ENCODE measurements at places on chromosomes 16 and 17. TPM values are rescaled to one million over a fixed set of nuclear protein-coding genes. Genes with fewer than 3 reads are reported as not detected.

The TPSG1 gene
- not detected for total RNA-seq

The HYDIN gene
- not detected for total RNA-seq

The CCL4L2 gene
- not detected for total RNA-seq

The TEKT1 gene
- total RNA-seq: not detected

The COPZ2 gene
- 5.3 TPM for total RNA-seq

The KRTAP9-2 gene
- total RNA-seq: not detected

The AOC3 gene
- under 0.01 TPM for total RNA-seq

The IRX5 gene
- total RNA-seq: 0.85 TPM

The CLEC3A gene
- not detected for total RNA-seq

The RNF222 gene
- not detected for total RNA-seq

All from endothelial cell of coronary artery (primary cell).